Activated CD4-positive, alpha-beta T cell treated with anti-CD3 and anti-CD28 coated beads for 36 hours (primary cell): ENCODE measurements at places on chromosomes 12 and 14.

- no peak for DNase-seq
Measured at GRCh38 chr12:80776706-80777105, 60.0 kb downstream of the MYF5 start.

DNA sequence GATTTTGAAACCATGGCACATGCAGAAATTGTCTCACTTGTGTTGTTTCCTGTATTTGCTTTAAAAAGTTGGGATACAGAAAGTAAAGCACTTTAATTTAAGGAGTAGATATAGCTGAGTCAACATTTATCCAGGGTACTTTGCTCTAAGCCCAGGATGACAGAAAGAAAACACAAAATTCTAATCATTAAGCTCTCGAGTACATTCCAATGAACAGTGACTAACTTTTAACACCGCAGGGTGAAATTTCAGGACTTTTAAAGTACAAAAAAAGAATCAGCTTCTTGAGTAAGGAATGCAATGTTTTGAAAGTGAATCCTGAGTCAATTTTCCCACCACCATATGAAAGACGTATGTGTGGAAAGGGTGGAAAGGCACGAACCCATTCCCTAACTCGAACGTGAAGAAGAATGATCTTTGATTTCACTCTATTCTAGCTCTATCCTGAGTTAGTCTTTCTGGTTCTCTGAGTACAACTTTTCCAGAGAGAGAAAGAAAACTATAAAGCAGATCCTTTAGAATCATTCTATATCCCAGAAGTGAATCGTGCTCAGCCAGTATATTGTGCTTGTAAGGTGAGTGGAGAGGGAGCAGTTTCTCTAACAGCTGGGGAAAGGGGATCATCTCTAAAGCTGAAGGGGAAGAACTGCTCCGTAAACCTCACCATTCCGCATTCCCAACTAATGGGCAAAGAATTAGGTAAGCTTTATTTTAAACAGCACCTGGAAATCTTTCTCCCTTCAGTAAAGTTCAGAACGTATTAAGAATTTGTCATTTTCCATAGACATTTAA lies 779.0 kb upstream of the FLRT2 start:
- no peak for DNase-seq

DNA sequence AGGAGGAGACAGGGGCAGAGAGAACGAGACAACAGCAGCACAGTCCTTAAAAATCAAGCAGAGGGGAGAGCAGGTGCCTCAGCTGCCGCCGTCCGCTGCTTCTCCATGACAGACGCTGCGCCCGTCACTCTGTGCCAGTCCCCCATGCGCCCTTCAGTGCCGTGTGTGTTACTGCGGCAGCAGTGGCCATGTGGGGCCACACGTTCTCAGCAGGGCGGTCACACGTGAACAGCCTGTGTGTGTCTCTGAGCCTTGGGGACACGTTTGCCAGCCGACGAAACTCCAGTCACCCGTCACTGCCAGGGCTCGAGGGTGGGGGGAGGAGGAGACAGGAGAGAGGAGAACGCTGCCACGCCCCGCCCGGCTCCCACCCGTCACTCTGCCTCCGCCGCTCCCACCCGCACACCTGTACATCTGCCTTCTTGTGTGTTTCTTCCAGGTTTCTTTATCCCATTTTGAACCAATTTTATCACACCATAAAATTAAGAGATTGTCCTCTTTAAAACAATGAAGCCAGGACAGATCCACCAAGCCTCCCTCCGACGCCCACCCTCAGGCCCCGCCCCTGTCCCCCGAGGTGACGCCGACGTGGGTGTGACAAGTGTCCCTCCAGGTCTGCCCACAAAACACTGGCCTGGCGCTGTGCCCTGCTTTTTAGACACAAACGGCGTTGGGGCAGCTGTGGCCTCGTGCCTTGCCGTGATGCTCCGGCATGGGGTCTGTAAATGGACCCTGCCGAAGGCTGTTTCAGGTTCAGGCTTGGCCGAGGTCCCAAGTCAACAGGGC lies 58.2 kb downstream of the GALNT9 start:
- no peak for DNase-seq

GRCh38 chr14:61567838-61568571 lies 127.3 kb upstream of the HIF1A start:
- DNase-seq = no peak

GRCh38 chr14:53757732-53758131 lies 198.9 kb downstream of the BMP4 start:
- no peak for DNase-seq

DNA sequence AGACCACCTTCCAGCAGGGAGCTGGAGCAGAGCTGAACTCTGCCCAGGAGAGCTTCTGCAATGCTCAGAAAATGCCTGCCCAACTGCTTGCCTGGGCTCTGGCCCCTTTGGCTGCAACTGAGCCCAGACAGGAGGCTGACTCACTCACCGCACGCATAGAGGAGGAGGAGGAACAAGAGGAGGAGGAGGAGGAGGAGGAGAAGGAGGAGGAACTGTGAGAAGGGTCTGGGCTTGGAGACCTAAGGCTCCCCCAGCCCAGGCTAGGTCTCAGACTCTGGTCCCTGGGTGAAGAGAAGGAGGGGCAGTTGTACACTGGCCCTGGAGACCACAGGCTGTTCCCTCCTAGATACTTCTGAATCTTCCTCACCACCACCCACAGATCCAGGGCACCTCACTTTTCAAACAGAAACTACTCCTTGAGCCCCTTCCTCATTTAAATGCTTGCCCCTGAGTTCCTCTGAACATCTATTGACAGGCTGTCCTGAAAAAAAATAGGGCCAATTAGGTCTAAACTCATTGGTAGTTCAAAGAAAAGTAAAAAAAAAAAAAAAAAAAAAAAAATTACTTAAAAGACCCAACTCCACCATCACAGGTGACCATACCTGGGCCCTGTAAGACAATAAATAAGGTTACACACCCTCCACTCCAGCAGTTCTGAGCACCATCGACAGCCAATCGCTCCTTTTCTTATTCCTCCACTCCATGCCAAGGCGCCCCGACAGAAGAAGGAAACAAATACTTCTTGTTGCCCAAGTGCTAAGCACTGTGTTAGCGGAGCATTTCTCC lies 674 bp downstream of the VDR start:
- peak; percentile 84 for DNase-seq

GRCh38 chr14:93239869-93240677 lies 33.0 kb downstream of the UBR7 start:
- peak; percentile 45 for DNase-seq

DNA sequence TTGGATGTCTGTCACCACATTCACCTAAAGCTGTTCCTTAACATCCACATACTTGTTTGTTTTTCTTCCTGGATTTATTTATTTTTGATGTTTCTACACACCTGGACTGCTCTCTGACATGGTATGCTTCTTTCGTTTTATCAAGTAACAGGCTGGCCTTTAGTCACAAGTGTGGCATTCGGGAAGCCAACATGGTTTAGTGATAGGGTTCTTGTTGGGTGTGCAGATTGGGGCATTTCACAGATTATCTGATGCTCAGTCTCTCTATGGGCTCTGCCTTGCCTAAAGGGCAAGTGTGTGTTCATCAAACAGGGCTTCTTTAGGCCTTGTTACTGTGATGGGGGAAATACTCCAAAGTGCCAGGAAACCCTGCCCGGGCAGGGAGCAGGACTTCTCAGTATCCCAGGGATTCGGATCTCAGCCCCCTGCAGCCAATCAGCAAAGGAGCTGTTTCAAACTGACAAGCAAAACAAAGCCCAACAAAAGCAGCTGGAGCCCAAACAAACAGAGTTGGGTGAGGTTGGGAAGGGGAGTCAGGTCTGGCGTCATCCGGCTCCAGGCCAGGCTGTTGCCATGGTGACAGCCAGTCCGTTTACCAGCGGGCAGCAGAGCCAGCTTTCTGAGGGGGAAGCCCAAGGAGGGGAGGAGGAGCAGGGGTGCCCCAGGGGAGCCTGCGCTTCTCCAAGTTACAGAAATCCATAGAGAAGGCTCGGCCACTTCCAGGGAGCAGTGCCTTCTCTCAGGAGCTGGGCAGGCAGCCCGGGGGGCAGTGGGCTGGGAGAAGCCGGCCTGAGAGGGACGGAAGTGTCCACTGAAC lies 31.9 kb downstream of the FOS start:
- no peak for DNase-seq

GRCh38 chr12:63450816-63451215 lies 217.5 kb downstream of the DPY19L2 start:
- no peak for DNase-seq

DNA sequence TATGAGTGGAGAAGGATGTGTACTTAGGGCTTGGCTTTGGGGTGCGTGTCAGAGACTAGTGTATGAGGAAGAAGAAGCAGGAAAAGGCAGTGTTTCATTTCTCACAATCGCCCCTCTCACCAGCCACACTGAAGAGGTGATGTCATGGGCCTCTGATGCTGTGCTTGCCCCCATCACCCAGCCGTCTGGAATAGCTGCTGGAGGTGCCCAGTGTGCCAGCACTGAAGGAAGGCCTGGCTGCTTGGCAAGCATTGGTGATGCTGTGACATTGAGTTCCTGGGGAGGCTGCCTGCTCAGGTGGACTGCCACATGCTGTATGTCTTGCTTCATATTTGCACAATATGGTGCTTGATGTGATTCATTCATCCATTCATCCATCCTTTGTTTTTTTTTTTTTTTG lies 56.2 kb downstream of the CRADD start:
- DNase-seq = no peak

DNA sequence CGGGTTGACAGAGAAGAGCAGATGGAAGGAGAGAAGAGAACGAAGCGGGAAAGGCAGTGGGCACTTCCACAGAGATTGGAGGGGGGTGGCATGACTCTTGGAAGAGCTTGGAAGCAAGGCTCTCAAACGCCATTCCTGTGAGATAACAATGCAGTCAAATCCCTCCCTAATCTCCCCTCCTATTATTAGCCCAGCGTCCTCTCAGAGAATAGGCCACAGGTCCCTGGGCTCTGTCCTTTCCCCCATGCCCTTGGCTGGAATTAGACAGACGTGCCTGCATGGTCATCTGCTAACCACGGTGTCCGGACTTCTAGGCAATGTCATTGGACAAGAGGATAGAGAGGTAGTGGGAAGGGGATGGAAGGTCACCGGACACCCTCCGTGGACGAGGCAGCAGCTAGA lies 8.0 kb upstream of the MYH7 start:
- DNase-seq = no peak

- no peak for DNase-seq
Measured at GRCh38 chr12:132396657-132397056, 67.3 kb upstream of the GALNT9 start.

DNA sequence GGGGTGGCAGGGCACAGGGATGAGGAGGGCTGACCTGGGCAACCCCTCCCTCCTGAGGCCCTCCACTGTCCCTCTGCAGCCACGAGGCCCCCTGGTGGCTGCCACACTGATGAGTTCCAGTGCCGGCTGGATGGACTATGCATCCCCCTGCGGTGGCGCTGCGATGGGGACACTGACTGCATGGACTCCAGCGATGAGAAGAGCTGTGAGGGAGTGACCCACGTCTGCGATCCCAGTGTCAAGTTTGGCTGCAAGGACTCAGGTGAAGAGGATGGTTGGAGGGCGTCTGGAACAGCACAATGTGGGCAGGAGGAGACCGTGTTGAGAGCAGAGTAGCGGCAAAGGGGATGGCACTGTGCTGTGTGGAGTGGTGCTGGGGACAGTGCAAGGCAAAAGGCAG lies 25.7 kb upstream of the LRP1-AS start:
- DNase-seq = peak; percentile 52

GRCh38 chr14:36514278-36515104 lies 5.5 kb downstream of the NKX2-1 start:
- DNase-seq = peak; percentile 7

- no peak for DNase-seq
Measured at GRCh38 chr14:75976826-75977581, 4.8 kb downstream of the TGFB3 start.

GRCh38 chr12:107564946-107565345 lies 120.7 kb upstream of the PWP1 start:
- DNase-seq = peak; percentile 20

DNA sequence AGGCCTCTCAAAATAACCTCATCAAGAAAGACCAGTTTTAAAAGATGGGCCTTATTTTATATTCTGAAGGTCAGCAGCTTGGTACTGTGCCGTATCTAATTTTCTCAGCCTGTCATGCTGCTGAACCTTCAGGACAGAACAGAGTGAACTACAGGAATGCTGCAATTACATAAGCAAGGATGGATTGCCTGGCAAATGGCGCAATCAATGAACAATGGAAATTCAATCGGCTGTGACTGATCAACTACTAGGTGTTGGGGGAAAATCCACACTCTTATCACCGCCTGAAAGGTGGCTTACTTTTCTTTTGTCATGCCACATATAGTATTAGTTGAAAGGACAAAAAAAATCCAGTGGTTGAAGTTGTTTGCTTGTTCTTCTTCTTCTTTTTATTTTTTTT lies 8.5 kb downstream of the ACSS3 start:
- DNase-seq = no peak

GRCh38 chr14:67559639-67560038 lies 26.5 kb downstream of the PLEKHH1 start:
- no peak for DNase-seq

- no peak for DNase-seq
Measured at GRCh38 chr12:24896171-24896570, 52.7 kb downstream of the BCAT1 start.

GRCh38 chr12:10386857-10387256 lies 3.0 kb downstream of the KLRK1 start:
- DNase-seq = no peak

DNA sequence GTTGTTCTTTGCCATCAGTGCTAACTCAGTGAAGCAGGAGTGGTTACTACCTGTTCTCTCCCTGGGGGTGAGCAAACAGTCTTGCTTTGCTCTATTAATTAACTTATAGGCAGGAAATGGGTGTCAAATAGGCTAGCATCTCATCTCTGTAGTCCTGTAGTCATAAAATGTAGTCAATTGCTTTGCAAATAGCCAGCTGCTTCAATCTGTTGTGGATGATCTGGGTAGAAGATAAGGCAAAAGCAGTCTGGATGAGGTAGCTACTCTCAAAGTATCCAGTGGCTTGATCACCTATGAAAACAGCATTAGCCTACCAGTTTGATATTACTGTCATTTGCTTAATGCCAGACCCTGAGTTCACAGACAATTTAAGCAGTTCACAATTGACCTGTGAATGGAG lies 369.0 kb upstream of the TMTC1 start:
- DNase-seq = no peak

- no peak for DNase-seq
Measured at GRCh38 chr14:73472185-73473114, 14.1 kb upstream of the NUMB start.

- no peak for DNase-seq
Measured at GRCh38 chr12:107895966-107896365, 121.5 kb downstream of the ASCL4 start.

DNA sequence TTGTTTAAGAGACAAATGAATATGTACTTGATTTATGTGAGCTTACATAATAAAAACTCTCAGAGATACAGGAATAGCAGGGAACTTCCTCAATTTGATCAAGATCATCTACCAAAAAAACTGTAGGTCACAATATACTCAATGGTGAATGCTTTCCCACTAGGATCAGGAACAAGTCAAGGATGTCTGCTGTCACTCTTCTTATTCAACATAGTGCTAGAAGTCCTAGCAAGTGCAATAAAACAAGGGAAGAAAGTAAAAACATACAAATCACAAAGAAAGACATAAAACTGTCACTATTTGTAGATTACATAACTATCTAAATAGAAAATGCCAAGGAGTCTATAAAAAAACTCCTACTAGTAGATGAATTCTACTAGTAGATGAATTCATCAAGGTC lies 41.9 kb upstream of the PAWR start:
- no peak for DNase-seq

- DNase-seq = no peak
Measured at GRCh38 chr12:6317693-6318439, 7.4 kb downstream of the PLEKHG6 start.
